ENCODE measurements at places on chromosomes 11 and 22. TPM values are rescaled to one million over a fixed set of nuclear protein-coding genes. Genes with fewer than 3 reads are reported as not detected.

- H3K4me1 ChIP-seq: no peaks in the 10 kb centered on the region
- no peak overlapping the region for H3K27ac ChIP-seq
- H3K27me3 ChIP-seq: peaks cover 19% of the 10 kb centered on the region
- DNase-seq: peak; percentile 4
- H3K36me3 ChIP-seq: no peaks in the 10 kb centered on the region
- H3K4me3 ChIP-seq: no peak overlapping the region
These were observed 175.8 kb downstream of the DSCAML1 start for GRCh38 chr11:117621226-117621625.

GRCh38 chr11:29293825-29294224, 723.0 kb downstream of the KCNA4 start:
- DNase-seq: peak; percentile 31
- H3K36me3 ChIP-seq: peaks cover 11% of the 10 kb centered on the region
- peak overlapping the region; percentile 25 for H3K27ac ChIP-seq
- H3K4me3 ChIP-seq: peak overlapping the region; percentile 59
- H3K4me1 ChIP-seq: peaks cover 72% of the 10 kb centered on the region

DNA sequence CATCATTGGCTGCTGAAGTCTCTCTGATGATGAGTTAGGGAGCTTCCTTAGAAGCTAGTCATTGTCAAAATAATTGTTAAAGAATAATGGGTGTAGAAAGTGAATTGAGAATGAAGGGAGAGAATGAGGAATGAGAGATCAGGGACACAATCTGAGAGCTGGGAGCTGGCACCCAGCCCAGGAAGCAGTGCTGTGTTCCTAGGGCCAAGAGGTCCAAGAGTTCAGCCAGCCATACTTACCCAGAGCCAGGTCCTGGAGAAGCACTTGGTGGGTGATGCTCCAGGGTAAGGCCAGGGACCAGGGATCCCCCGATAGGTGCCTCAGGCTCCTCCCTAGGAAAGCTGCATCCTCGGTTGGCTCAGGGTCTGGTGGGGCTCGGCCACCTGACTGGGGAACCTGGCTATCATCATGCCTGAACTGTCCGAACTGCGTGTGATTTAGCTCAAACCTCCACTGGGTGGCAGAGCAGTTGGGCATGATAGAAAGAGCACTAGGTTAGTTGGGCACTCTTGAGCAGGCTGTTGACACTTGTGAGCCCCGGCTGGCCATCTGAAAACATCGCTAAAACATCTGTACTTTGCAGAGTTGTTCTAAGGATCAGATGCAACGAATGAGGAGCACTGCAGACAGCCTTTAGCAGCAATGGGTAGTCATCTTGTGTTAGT, 123.9 kb upstream of the NCAM1 start:
- H3K27me3 ChIP-seq: no peaks in the 10 kb centered on the region
- no peak for DNase-seq

- peak overlapping the region; percentile 74 for H3K27ac ChIP-seq
- H3K27me3 ChIP-seq: no peaks in the 10 kb centered on the region
- H3K4me1 ChIP-seq: peaks cover 79% of the 10 kb centered on the region
- no peak overlapping the region for H3K4me3 ChIP-seq
- H3K36me3 ChIP-seq: peaks cover 10% of the 10 kb centered on the region
These were observed 131.8 kb downstream of the TRIM44 start for GRCh38 chr11:35794333-35794732.

GRCh38 chr11:105915021-105915420, 107.0 kb downstream of the MSANTD4 start:
- H3K27me3 ChIP-seq: no peaks in the 10 kb centered on the region
- no peaks in the 10 kb centered on the region for H3K36me3 ChIP-seq
- no peak overlapping the region for H3K27ac ChIP-seq
- no peak overlapping the region for H3K4me3 ChIP-seq
- no peak for DNase-seq

DNA sequence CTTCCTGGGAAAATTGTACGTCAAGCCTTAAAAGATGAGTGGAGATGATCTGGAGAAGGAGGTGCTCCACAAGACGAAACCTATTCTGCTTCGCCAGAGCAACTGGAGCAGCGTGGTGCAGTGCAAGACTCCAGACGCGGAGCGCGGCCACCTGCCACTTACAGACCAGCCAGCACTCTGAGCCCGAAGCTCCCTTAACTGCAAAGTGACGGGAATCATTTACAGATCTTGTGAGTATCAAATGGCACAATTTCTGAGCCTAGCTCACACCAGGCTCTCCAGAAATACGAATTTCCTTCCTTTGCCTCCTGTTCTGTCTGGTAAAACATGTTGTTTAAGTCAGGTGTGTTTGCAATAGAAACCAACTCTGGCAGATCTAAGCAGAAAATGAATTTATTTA, 369.3 kb downstream of the CADM1 start:
- no peak overlapping the region for H3K27ac ChIP-seq
- no peaks in the 10 kb centered on the region for H3K4me1 ChIP-seq
- peaks cover 3% of the 10 kb centered on the region for H3K36me3 ChIP-seq
- no peak overlapping the region for H3K4me3 ChIP-seq
- DNase-seq: no peak

OR52E8 gene
- not detected for total RNA-seq

GRCh38 chr11:30735946-30736345, 149.8 kb upstream of the MPPED2 start:
- no peak for DNase-seq
- H3K4me3 ChIP-seq: no peak overlapping the region
- no peaks in the 10 kb centered on the region for H3K4me1 ChIP-seq
- no peaks in the 10 kb centered on the region for H3K36me3 ChIP-seq
- no peaks in the 10 kb centered on the region for H3K27me3 ChIP-seq
- H3K27ac ChIP-seq: no peak overlapping the region

GRCh38 chr11:15707971-15708370, 593.2 kb downstream of the INSC start:
- DNase-seq: no peak
- no peaks in the 10 kb centered on the region for H3K4me1 ChIP-seq
- H3K27ac ChIP-seq: no peak overlapping the region
- no peak overlapping the region for H3K4me3 ChIP-seq
- H3K27me3 ChIP-seq: peaks cover 2% of the 10 kb centered on the region

- peaks cover 33% of the 10 kb centered on the region for H3K36me3 ChIP-seq
- no peak overlapping the region for H3K27ac ChIP-seq
- no peak for DNase-seq
- no peaks in the 10 kb centered on the region for H3K4me1 ChIP-seq
- no peak overlapping the region for H3K4me3 ChIP-seq
- no peaks in the 10 kb centered on the region for H3K27me3 ChIP-seq
These were observed 13.3 kb downstream of the ZW10 start for GRCh38 chr11:113760241-113760640.

MTMR2 gene
- total RNA-seq: 40.0 TPM

- H3K36me3 ChIP-seq: no peaks in the 10 kb centered on the region
- peaks cover 12% of the 10 kb centered on the region for H3K27me3 ChIP-seq
- no peak for DNase-seq
- H3K4me1 ChIP-seq: peaks cover 18% of the 10 kb centered on the region
- no peak overlapping the region for H3K4me3 ChIP-seq
These were observed 8.7 kb upstream of the GLB1L3 start for GRCh38 chr11:134267461-134267860.

- DNase-seq: no peak
- H3K27ac ChIP-seq: no peak overlapping the region
- no peak overlapping the region for H3K4me3 ChIP-seq
- H3K4me1 ChIP-seq: no peaks in the 10 kb centered on the region
These were observed 3.9 kb upstream of the OR4C6 start for GRCh38 chr11:55658031-55658573.

DNA sequence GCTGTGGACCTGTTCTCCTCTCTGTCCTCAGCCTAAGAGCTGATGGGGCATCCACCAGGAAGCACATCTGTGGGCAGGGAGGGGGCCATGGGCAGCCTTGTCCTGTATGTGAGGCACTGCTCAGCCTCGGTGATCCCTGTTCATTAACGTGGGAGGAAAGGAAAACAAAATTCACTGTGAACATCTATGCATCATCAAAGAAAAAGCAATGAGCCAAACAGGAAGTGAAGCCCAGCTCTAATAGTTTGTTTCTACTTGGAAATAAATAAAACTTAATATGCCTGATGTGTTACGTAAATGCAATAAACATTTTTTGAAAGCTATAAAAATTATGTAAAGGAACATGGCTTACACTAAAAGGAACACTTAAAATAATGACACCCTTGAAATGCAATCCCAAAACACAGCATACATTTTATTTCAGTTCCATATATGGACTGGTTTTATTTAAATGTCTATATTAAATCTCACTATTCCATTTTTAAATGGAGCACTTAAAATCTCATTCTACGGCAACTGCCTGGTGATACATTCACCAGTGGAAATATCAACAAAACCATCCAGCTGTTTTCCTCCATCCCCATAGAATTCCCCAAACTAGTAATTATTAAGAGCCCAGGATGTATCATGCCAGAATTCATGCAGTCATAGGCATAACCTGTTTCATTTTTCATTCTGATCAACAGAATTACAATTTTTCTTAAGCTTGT, 78.3 kb downstream of the ZNF280B start:
- no peak overlapping the region for H3K27ac ChIP-seq
- H3K4me1 ChIP-seq: no peaks in the 10 kb centered on the region
- no peak overlapping the region for H3K4me3 ChIP-seq
- H3K27me3 ChIP-seq: peaks cover 35% of the 10 kb centered on the region

DNA sequence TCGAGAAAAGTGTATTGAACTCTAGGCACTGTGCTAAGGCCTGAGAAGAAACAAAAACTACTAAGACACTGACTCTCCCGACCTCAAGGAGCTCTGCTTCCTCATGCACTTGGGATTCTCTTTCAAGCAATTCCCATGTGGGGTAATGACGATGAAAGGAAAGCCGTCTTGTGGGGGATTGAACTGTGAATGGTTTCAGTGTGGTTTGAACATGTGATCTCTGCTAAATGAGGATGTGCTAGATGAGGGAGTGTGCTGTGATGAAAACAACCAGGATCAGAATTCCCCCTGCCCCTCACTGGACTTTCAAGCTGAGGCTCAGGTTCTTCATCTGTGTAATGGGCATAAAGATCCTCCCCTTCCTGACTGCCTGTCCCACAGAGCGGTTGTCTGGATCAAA, 74.9 kb downstream of the DEPDC5 start:
- peaks cover 4% of the 10 kb centered on the region for H3K27me3 ChIP-seq
- H3K4me1 ChIP-seq: peaks cover 39% of the 10 kb centered on the region
- peaks cover 32% of the 10 kb centered on the region for H3K36me3 ChIP-seq
- DNase-seq: no peak
- H3K4me3 ChIP-seq: no peak overlapping the region

GRCh38 chr11:70574725-70575347, 176.5 kb downstream of the CTTN start:
- no peaks in the 10 kb centered on the region for H3K4me1 ChIP-seq
- DNase-seq: no peak
- H3K27ac ChIP-seq: no peak overlapping the region
- peaks cover 2% of the 10 kb centered on the region for H3K27me3 ChIP-seq
- H3K4me3 ChIP-seq: no peak overlapping the region

DNA sequence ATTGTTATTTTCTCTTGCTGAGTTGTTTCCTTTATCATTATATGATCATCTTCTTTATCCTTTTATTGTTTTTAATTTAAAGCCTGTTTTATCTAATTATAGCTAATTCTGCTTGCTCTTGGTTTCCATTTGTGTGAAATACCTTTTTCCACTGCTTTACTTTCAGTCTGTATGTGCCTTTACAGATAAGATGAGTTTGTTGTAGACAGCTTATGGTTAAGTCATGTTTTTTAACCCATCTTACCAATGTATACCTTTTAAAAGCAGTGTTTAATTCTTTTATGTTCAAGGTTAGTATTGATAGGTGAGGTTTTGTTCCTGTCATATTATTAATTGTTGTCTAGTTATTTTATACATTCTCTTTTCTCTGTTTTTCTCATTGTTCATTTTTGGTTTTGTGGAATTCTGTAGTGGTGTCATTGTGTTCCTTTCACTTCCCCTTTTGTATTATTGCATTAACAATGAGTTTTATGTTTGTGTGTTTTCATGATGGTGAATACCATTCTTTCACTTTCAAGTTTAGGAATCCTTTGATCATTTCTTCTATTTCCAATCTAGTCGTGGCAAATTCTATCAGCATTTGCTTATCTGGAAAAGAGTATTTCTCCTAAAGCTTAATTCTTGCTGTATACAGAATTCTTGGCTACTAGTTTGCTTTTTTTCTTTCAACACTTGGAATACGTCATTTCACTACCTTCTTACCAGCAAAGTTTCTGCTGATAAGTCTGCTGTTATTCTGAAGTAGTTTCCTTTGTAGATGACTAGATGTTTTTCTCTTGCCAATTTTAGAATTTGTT, 21.8 kb downstream of the OR5AN1 start:
- DNase-seq: no peak
- no peak overlapping the region for H3K4me3 ChIP-seq
- H3K36me3 ChIP-seq: no peaks in the 10 kb centered on the region
- H3K27me3 ChIP-seq: no peaks in the 10 kb centered on the region
- H3K4me1 ChIP-seq: no peaks in the 10 kb centered on the region
- no peak overlapping the region for H3K27ac ChIP-seq

- no peak for DNase-seq
- H3K4me3 ChIP-seq: no peak overlapping the region
- peaks cover 29% of the 10 kb centered on the region for H3K27me3 ChIP-seq
- no peaks in the 10 kb centered on the region for H3K36me3 ChIP-seq
- no peaks in the 10 kb centered on the region for H3K4me1 ChIP-seq
These were observed 428.4 kb downstream of the MN1 start for GRCh38 chr22:27372969-27373670.
